ENCODE measurements at places on chromosomes 16 and 17.

- H3K27ac ChIP-seq, result no peak overlapping the region
- no peaks in the 10 kb centered on the region for H3K27me3 ChIP-seq
- DNase-seq, result no peak
- H3K4me1 ChIP-seq, result no peaks in the 10 kb centered on the region
- peak overlapping the region; percentile 86 for H3K4me3 ChIP-seq
Observed at GRCh38 chr16:2213817-2214718, 572 bp downstream of the PGP start.

- H3K4me1 ChIP-seq, result no peaks in the 10 kb centered on the region
- DNase-seq, result peak; percentile 52
- H3K36me3 ChIP-seq, result peaks cover 4% of the 10 kb centered on the region
- no peaks in the 10 kb centered on the region for H3K27me3 ChIP-seq
Observed at GRCh38 chr16:88993166-88993761, 16.3 kb upstream of the CBFA2T3 start.

GRCh38 chr17:11506635-11507034, 91.6 kb upstream of the DNAH9 start:
- no peaks in the 10 kb centered on the region for H3K36me3 ChIP-seq
- H3K27ac ChIP-seq, result no peak overlapping the region
- peak; percentile 75 for DNase-seq
- no peaks in the 10 kb centered on the region for H3K4me1 ChIP-seq
- H3K4me3 ChIP-seq, result no peak overlapping the region
- H3K27me3 ChIP-seq, result no peaks in the 10 kb centered on the region

GRCh38 chr17:63474586-63475460, 2.0 kb upstream of the ACE start:
- no peaks in the 10 kb centered on the region for H3K36me3 ChIP-seq
- DNase-seq, result no peak
- no peaks in the 10 kb centered on the region for H3K4me1 ChIP-seq
- H3K27ac ChIP-seq, result no peak overlapping the region
- no peaks in the 10 kb centered on the region for H3K27me3 ChIP-seq

GRCh38 chr17:281365-281999, 71.1 kb downstream of the RPH3AL start:
- no peaks in the 10 kb centered on the region for H3K36me3 ChIP-seq
- no peak overlapping the region for H3K4me3 ChIP-seq
- H3K27ac ChIP-seq, result no peak overlapping the region
- no peaks in the 10 kb centered on the region for H3K4me1 ChIP-seq

Data from H9 (cell line).